ENCODE measurements at places on chromosomes 11 and 22.

GRCh38 chr11:27912916-27913315 is 195.0 kb downstream of the KIF18A start:
- no peak for DNase-seq

- DNase-seq, result no peak
Measured at GRCh38 chr11:8296038-8296649, 32.5 kb upstream of the LMO1 start.

DNA sequence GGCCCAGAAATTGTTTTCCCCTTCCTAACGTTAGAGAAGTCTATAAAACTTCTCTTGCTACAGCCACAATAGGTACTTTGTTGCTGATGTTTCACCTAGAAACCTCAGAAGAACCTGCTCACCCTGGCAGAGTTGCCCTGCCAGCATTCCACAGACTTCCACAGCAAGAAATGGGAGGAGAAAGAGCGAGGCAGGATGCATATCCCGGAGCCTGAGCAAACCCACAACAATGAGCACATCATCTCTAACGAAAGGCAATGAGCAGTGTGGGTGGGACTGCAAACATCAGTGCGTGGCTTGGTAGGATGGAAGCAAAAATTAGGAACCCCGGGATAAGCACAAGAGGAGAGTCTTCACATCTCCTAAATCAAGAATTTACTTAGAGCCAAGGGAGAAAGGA is 892.3 kb downstream of the OPCML start:
- DNase-seq, result no peak

- DNase-seq, result peak; percentile 67
Measured at GRCh38 chr11:72752088-72752914, at the start of gene ARAP1. Gene ARAP1, minus strand, starts transcription at chr11:72752408. Its CDS starts 25,280 bp downstream, at chr11:72727128.

- DNase-seq, result peak; percentile 71
Measured at GRCh38 chr11:61477727-61478148, 30.8 kb upstream of the LRRC10B start.

GRCh38 chr11:10996678-10997077 is 138.8 kb upstream of the ZBED5 start:
- no peak for DNase-seq

DNA sequence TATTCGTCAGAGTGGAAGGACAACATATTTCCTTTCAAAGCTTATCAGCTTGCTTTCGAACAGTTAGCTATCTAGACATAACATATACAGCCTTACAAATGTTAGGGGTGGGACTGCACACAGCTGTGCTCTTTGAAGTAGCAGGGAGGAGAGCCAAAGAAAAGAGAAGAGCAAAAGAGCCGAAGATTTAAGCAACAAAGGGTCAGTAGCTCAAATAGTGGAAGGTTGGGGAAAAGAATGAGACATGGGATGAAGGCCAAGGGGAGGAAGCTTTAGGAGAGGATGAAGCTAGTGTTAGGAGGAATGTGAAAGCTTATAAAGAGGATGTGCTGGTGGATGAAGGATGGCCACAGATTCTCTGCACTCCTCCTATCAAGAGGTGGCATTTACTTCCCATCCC is 31.8 kb upstream of the IGSF22 start:
- no peak for DNase-seq

GRCh38 chr22:48578138-48579042 is 1249.3 kb downstream of the BRD1 start:
- DNase-seq, result no peak

DNA sequence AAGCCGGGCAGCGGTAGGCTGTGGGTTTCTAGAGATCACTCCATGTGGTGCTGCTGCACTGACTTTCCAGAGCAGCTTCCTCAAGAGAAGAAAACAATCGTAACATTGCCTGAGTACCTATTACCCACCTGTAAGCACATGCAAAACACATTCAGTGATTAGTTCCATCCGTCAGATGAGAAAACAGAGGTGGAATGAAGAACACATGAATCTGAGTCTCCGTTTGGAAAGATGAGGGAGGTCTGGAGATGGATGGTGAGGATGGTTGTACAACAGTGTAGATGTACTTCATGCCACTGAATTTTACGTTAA is 7.5 kb upstream of the SLCO2B1 start:
- no peak for DNase-seq

GRCh38 chr11:69054397-69055211 is 5.9 kb downstream of the TPCN2 start:
- no peak for DNase-seq

DNA sequence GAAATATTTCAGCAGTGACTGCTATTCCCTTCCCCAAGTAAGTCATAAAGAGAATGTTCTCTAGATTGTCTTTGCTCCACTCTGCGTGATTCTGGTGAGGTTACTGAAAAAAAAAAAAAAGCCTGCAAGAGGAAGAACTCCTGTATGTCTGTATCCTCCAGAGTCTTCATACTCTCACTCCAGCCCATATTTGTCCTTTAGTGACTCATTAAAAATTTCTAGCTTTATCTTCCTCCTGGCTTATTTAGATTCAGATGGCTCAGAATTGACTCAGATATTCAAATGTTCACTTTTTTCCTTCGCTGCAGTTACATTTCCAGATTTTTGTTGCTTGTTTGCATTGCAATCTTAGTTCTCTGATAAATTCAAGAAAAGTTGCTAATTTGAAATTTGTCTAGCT is 76.3 kb upstream of the CNTN5 start:
- no peak for DNase-seq

GRCh38 chr11:16924826-16925560 is 89.2 kb downstream of the PLEKHA7 start:
- DNase-seq, result no peak

DNA sequence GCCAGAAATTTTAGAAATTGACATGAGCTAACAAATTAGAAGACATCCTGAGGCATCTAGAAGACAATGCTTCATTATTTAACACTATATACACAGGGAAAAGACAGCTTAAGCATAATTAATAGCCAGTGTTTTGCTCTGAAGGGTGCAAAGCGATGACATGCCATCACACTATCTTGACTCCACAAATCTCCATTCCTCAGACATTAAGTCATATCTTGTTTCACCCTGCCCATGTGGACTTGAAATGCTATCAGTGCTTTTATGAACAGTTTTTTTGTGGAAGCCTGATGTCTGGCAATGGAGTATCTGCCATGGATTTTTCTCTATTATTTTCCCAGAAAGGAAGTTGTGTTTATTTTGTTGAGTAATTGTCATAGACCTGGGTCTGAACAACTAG is 2.3 kb downstream of the CARD18 start:
- no peak for DNase-seq

DNA sequence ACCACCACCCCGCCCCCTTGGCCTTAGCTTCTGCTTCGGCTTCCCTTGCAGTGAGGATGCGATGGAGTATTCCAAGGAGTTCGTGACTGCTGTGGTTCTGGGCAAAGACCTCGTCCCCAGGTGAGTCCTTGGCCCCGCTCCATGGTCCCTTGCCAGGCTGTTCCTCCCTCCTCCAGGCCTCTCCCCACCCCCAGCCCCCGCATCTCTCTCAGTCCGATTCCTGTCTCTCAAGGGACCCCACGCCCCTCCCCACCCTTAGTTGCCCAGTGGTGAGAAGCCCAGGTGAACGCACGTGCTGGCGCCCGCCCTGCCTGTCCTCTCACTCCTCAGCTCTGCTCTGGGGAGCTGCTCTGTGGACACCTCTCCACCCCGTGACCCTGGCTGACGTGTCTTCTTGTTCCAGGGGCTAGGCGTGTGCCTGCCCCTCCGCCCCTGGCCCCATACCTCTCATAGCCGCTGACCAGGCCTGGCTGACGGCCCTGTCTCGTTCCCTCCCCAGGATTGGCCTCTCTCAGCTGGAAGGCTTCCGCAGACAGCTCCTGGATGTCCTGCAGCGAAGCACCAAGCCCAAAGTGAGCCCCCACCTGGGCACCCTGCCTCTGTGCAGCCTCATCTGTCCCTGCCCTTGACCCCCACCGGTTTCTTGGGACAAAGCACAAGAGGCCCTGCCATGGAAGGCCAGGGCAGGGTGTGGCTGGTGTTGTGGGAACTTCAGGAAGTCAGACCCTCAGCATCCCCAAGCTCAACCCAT is 14.6 kb upstream of the MYRF start:
- no peak for DNase-seq

DNA sequence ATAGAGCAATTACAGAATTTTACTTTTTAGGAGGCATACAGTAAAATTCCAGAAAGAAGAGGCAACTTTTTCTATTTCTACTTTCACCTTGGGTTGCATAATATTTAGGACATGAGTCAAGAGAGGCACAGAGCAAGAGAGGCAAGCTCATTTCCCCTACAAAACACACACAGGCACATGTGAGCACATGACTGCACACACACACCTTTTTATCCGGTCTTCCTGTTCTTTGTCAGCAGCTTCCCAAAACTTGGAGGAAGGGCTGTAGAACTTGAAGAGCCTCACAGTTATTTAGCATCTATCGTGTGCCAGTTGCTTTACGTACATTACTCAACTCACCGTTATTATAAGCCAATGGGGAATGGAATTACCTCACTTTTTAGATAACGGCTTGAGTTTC is 37.8 kb upstream of the CCDC179 start:
- DNase-seq, result no peak

DNA sequence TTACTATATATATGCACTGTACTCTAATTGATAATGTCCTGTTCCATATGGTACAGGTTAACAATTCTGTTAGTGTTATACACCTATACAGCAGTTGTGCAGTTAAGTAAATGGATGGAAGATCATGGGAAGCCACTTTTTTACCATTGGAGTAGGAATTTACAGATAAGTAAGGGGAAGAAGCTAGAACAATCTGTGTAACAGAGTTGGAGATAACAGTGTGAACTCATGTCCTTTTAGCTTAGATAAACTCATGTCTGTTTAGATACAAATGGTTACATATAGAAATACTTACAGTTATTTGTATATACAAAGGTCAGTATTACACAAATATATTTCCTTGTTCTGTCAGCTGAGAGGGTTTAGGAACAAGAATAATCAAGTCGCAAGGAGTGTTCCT is 6.8 kb upstream of the DEUP1 start:
- DNase-seq, result no peak

DNA sequence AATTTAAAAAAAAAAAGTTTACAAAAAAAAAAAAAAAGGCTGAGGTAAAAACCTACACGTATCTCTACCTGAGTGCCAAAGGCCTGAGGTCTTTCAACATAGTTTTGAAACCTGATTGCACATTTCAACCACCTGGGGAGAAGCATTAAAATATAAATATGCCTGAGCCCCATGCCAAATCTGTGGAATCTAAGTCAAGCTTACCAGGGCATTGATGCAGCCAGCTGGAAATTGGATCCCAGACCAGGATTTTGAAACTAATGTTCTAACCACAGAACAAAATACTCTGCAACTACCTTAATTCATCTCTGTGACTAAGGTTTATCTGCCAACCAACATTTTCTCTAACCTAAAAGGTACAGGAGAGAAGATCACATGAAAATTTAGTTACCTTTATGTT is 38.8 kb upstream of the CHRNA10 start:
- DNase-seq, result no peak

DNA sequence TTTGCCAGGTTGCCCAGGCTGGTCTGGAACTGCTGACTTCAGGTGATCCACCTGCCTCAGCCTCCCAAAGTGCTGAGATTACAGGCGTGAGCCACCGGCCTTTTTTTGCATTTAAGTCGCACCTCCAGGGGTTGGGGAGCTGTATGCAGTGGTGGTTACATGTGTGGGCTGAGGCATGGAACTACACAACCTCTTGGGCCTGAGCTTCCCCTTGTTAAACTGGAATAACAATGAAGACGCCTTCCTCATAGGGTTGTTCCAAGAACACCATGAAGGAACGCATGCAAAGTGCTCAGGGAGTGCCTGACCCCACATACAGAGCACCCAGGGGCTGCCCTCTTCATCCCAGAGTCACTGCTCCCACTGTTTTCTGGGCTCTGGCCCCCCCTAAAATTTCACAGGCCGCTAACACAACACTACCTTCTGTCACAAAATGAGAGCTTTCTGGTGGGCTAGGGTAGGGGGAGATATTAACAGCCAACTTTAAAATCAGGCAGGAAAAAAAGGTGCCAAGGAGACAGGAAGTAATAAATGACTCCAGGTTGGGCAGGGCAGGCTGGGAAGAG is 1.3 kb upstream of the FAM118A start:
- DNase-seq, result no peak

GRCh38 chr11:123374622-123374968 is 55.5 kb upstream of the GRAMD1B start:
- DNase-seq, result no peak

- DNase-seq, result no peak
Measured at GRCh38 chr11:73660497-73661034, 14.2 kb downstream of the PLEKHB1 start.

- DNase-seq, result no peak
Measured at GRCh38 chr11:27100534-27100933, 59.9 kb downstream of the BBOX1 start.

DNA sequence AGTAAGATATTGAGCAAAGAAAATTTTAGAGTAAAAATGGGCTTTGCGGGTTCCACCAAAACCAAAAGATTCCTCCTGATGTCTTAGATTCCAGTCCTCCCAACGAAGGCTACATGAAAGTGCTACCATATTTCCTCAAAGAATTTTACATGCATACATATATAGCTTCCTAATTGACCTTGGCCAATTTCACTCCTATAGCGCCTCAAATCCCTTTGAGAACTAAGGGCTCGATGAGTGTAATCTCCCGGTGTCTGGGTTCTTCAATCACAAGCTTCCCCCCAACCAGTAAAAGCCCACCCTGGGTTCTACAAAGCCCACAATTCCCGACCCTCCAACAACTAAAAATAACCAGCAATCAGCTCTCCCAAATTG is 1.2 kb downstream of the SIK3 start:
- DNase-seq, result no peak

GRCh38 chr22:37262346-37262745 is 18.3 kb upstream of the RAC2 start:
- no peak for DNase-seq

- DNase-seq, result no peak
Measured at GRCh38 chr11:100013011-100013410, 674.1 kb upstream of the ARHGAP42 start.

DNA sequence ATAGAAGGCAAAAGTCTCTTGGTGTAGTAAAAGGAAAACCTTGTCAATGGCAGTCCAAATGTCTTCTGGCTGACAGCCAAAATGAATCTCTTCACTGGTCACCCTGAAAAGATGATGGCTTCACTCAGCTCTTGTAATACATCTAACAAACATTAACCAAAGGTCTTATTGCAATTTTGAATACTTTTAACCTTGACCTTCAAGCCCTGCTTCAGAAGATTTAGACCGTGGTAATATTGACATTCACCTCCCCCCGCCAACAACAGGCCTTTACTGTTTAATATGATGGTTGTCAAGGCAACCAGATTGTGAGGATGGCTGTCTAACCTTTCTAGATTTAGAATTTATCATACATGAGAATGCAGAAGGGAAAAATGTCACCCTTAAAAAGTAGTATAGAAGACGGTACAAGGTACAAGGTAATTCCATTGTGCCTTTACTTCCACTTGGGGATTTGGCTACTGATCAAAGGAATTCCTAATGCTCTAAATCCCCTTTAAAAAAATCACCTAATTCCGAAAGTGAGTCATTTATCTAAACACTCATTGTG is 342.3 kb downstream of the LARGE1 start:
- no peak for DNase-seq

GRCh38 chr22:50308597-50308935 is 1.1 kb upstream of the PLXNB2 start:
- DNase-seq, result no peak

GRCh38 chr11:116870054-116870453 is 32.6 kb upstream of the APOA1 start:
- DNase-seq, result no peak

- DNase-seq, result no peak
Measured at GRCh38 chr11:27370374-27370773, 7.4 kb upstream of the CCDC34 start.

- no peak for DNase-seq
Measured at GRCh38 chr11:796565-797295, 1.4 kb downstream of the SLC25A22 start.

GRCh38 chr11:638631-639331 is 1.7 kb downstream of the DRD4 start:
- DNase-seq, result no peak
